Testis (tissue), 5 donors: ENCODE measurements at places on chromosomes 13 and 19. TPM values are rescaled to one million over a fixed set of nuclear protein-coding genes. Genes with fewer than 3 reads are reported as not detected.

GRCh38 chr13:97165502-97166425, 56.4 kb upstream of the MBNL2 start:
- DNase-seq = peak; percentile 50

DNA sequence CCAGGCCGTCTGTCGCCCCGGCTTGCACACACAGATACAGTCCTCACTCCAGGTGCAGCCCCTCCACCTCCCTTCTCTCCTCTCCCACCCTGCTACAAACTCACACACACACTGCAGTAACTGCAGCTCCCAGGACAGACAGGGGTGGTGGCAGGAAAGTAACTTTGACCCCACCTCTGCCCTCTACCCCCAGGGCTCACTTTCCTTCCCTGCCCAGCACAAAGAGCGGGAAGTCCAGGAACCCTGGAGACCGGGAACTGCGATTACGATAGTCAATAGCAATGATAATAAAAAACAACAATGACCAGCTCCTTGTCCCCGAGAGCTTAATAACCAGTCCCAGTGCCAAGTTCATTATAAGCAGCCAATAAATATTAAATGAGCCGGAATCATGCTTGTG, at the start of gene CEACAM20:
TSS of gene CEACAM20 (minus strand) at position 140 of the 400 bp plus-strand sequence. CDS start 166 bp downstream, outside the sequence.
- no peak for DNase-seq

- no peak for DNase-seq
These were observed 4.2 kb downstream of the ARHGAP45 start for GRCh38 chr19:1070931-1071791.

Gene LGALS4
- polyA plus RNA-seq = 1.6 TPM

DNA sequence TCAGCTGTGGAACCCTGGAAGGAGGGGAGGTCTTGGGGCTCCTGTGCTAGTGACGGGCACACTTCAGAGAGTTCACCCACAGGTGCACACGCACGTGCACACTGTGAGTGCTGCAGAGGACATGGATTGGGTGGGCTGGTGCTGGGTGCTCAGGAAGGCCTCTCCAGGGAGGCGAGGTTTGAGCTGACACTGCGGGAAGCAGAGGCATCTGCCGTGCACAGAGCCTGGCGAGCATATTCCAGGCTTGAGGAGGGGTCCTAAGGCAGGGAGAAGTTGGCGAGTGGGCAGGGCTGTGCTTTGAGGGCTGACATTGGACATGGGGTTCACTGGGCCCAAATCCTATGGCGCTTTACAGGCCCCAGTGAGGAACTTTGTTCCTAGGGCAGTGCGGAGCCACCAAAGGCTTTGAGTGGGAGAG, 25.6 kb downstream of the CCDC8 start:
- DNase-seq = no peak

- DNase-seq = no peak
These were observed 22.1 kb upstream of the GGACT start for GRCh38 chr13:100610391-100611347.

- DNase-seq = no peak
These were observed 16.1 kb upstream of the MTIF3 start for GRCh38 chr13:27466513-27466912.

Gene TTC9B
- polyA plus RNA-seq = 0.30 TPM

Gene UNC13A
- polyA plus RNA-seq = 1.2 TPM

Gene EPSTI1
- polyA plus RNA-seq = 11.4 TPM

GRCh38 chr13:75836441-75836840, 200.3 kb downstream of the LMO7 start:
- DNase-seq = no peak
